Hematopoietic multipotent progenitor cell treated with erythropoietin and hydrocortisone succinate and interleukin-3 and kit ligand, for 6 days (in vitro differentiated cells): ENCODE measurements at places on chromosomes 1 and 21.
A peak's percentile ranks its signal among the peaks of the same experiment; 100 is the strongest.

DNA sequence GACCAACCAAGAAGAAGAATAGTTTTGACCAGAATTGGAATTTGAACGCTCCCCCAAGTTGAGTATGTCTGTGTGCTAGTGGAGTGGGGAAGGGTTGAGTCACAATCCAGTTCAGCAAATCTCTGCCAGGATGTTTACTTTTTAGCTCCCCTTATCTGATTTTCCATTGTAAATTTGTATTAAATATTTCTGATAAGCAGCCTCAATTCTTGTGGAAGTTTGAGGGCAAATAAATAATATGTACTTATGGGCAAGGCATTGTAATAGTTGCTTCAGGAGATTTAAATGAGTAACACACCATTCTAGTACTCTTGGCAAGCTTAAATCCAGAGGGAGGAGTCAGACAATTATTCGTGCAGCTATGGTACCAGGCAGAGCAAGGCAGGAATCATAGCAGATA is 14.4 kb downstream of the CXADR start:
- DNase-seq, result no peak

- DNase-seq, result no peak
Observed at GRCh38 chr1:2632561-2633361, at the start of gene MMEL1. TSS of gene MMEL1 (minus strand) at chr1:2633016. CDS start at chr1:2629484, 3,532 bp downstream.

- DNase-seq, result no peak
Observed at GRCh38 chr1:229928767-229929166, 138.3 kb upstream of the GALNT2 start.

DNA sequence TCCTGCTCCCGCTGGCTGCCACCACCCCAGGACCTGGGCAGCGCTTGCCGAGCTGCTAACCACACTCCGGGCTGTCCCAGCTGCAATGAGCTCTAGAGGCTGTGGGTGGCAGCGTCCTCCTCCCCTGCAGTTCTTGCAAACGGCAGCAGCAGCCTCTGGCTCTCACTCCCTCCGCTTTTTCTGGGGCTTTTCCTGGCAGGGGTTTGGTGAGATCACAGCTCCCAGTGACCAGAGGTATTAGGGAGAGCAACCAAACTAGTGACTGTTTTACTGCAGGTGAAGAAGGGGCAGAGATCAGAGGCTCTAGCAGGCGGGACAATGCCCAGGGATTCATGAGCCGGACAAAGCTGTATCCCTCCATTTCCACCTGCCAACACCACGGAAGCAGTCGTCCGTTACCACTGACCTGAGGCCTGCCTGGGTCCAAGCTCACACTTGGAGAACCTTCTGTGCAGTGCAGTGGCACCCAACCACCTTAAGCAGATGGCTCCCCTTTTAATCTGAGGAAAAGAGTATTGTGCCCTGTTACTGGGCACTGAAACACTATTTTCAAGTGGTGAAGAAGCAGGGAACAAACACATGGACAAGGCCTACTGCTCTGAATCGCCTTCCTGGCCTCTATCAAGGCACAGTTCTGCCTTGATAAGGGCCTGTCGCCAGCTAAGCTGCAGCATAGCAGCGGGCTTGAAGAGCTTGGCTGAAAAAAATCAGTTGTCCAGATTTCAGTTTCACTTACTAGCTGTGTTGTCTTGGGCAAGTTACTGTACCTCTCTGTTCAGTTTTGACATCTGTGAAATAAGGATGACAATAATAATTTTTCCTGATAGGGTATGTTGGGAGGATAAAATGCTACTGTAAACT is at the start of gene F5:
Gene F5 (minus strand): TSS at position 87 of the 861 bp plus-strand sequence. CDS start 95 bp downstream, outside the sequence.
- peak; percentile 87 for DNase-seq

GRCh38 chr21:38898422-38899096 is 92.8 kb downstream of the ETS2 start:
- DNase-seq, result no peak

GRCh38 chr1:51285055-51285454 is 45.3 kb downstream of the TTC39A start:
- DNase-seq, result peak; percentile 45

- DNase-seq, result no peak
Observed at GRCh38 chr1:37821481-37821880, 13.5 kb upstream of the YRDC start.

DNA sequence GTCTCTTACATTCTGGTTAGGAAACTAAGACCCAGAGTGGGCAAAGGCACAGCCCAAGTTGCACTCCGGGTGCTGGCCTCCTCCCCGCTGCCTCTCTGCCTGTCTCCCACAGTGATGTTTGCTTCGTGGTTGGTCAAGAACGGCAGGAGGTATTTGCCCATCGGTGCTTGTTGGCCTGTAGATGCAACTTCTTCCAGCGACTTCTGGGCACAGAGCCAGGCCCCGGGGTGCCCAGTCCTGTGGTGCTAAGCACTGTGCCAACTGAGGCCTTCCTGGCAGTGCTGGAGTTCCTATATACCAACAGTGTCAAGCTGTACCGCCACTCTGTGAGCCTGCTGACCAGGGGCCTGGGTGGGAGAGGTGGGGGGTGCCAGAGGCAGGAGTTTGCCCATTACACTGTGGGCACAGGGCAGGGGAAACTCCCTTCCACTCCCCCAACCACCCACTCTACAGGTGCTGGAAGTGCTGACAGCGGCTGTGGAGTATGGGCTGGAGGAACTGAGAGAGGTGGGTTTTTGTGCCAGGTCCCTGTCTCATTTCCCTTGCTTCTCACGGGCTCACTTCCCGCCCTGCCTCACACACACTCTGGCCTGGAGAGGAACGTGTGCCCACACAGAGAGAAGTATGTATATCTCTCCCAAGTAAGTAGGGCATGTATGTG is 1.9 kb downstream of the BTBD19 start:
- peak; percentile 56 for DNase-seq

DNA sequence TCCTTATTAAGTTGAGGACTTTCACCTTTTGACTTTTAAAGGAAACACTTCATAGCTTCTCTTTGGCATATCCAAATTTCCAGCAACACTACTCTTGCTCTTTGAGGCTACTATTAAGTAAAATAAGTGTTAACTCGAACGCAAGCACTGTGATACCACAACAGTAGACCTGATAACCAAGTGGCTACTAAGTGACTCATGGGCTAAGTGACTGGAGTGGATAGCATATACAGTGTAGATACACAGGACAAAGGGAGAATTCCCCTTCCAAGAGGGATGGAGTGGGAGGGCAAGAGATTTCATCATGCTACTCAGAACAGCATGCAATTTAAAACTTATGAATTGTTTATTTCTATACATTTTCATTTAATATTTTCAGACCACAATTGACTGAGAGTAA is 9.8 kb upstream of the KCNA3 start:
- DNase-seq, result no peak

GRCh38 chr21:36591326-36591970 is 107.5 kb upstream of the SIM2 start:
- DNase-seq, result no peak

DNA sequence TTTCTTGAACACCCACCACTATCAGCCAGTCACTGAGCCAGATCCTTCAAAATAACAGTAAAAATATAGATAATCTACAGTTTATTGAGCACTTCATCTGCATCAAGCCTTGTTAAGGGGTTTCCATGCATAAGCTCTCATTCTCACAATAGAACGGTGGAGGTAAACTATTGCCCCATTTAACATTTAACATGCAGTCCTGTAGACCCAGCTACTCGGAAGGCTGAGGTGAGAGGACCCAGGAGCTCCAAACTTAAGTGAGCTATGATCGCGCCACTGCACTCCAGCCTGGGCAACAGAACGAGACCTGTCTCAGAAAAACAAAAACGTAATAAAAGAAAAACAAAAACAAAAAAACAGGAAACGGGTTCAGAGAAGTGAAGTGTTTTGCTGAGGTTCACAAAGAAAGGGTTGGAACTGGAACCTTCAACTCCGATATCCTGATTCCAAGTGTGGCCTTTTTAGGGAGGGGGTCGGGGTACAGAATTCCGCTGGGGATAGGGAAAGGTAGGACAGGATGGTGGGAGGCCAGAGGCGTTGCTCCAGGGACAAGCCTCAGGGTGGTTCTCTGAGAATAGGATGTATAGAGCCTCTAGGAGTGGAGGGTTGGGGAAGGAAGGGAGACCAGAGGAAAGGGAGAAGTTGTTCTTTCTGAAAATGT is 11.6 kb upstream of the SESN2 start:
- DNase-seq, result no peak

GRCh38 chr1:66598670-66599069 is 64.7 kb downstream of the SGIP1 start:
- no peak for DNase-seq

- DNase-seq, result no peak
Observed at GRCh38 chr1:99601709-99602403, 44.1 kb upstream of the PALMD start.

- DNase-seq, result no peak
Observed at GRCh38 chr1:53448241-53448841, 10.9 kb upstream of the DMRTB1 start.

DNA sequence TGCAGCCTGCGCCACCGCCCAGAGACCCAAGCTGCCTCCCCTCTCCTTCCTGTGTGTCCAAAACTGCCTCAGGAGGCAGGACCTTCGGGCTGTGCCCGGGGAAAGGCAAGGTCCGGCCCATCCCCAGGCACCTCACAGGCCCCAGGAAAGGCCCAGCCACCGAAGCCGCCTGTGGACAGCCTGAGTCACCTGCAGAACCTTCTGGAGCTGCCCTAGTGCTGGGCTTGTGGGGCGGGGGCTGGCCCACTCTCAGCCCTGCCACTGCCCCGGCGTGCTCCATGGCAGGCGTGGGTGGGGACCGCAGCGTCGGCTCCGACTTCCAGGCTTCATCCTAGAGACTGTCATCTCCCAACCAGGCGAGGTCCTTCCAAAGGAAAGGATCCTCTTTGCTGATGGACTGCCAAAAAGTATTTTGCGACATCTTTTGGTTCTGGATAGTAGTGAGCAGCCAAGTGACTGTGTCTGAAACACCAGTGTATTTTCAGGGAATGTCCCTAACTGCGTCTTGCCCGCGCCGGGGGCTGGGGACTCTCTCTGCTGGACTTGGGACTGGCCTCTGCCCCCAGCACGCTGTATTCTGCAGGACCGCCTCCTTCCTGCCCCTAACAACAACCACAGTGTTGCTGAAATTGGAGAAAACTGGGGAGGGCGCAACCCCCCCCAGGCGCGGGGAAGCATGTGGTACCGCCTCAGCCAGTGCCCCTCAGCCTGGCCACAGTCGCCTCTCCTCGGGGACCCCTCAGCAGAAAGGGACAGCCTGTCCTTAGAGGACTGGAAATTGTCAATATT is 19.0 kb upstream of the CCDC27 start:
- DNase-seq, result no peak

GRCh38 chr1:215064327-215064726 is 18.2 kb upstream of the KCNK2 start:
- DNase-seq, result no peak

- DNase-seq, result no peak
Observed at GRCh38 chr1:5793516-5793915, 198.7 kb downstream of the NPHP4 start.

- no peak for DNase-seq
Observed at GRCh38 chr1:15578921-15579682, 5.7 kb downstream of the AGMAT start.

DNA sequence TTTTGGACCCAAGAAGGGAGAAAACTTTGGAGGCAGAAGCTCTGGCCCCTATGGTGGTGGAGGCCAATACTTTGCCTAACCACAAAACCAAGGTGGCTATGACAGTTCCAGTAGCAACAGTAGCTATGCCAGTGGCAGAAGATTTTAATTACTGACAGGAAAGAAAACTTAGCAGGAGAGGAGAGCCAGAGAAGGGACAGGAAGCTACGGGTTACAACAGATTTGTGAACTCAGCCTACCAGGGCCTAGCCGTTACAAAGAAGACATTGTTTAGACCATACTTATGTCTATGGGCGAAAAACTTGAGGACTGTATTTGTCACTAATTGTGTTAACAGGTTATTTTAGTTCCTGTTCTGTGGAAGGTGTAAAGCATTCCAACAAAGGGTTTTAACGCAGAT is 10.4 kb upstream of the ACOT11 start:
- no peak for DNase-seq

DNA sequence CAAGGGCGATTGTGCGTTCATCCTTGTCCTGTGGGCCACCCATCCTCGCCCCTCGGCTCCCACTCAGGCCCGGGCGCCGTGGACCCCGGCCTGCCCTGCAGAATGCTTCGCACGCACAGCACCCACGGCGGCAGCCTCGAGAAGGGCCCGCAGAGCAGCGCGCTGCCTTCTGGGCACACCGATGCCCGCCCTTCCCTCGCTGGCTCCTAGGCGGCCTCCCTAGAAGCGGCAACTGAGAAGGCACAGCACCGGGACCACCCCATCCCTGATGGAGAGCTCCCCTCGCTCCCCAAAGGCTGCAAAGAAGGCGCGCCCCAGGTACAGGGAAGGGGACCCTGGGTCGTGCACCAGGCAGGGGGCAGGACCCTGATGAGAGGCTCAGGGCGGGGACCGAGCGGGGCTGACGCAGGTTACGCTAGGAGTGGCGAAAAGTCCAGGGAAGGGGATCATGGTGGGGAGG is 971 bp downstream of the CAPZB start:
- DNase-seq, result peak; percentile 53

- DNase-seq, result no peak
Observed at GRCh38 chr1:66951513-66951912, 26.7 kb downstream of the MIER1 start.

DNA sequence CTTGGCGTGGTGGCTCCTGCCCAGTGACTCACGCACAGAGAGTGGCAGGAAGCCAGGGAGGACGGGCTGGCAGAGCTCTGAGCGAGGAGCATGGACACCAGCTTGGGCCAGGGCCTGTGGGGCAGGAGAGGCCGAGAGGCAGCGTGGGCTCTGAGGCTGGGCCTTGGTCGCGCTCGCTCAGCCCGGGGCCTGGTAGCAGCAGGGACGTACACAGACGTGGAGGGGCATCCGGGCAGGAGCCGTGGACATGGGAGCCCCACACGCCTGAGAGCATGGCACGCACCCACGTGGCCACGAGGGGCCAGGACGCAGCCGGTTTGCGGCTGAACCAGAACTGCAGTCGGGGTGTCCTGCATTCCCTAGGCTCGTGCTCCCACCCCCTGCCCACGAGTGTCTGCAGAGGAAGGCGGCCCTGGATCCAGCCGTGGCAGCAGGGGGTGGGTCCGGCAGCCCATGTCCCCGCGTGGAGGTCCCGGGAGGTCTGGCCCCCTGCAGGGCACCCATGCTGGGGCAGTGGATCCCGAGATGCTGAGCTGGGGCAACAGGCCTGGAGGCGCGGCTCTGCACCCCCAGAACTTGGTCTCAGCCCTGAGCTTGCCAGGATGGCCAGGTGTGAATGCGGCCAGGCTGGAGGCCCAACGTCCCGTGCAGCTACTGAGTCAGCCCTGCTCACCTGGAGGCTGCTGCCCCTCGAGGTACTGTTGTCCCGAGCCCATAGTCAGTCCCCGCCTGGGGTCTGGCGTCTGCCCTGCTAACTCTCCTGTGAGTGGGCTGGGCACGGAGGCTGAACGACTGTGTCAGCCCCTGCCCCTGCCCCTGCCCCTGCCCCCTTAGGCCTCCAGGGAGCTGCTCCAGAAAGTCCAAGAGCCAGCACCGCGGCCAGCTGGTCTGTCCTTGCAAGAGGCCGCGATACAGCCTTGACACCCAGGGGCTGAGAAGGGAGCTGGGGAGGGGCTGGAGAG is 61.6 kb downstream of the SLX9 start:
- DNase-seq, result no peak
